Epithelial cell of esophagus (primary cell): ENCODE measurements at places on chromosomes 16 and 17.

GRCh38 chr16:3470723-3471122 is 24.6 kb downstream of the C16orf90 start:
- DNase-seq = no peak

DNA sequence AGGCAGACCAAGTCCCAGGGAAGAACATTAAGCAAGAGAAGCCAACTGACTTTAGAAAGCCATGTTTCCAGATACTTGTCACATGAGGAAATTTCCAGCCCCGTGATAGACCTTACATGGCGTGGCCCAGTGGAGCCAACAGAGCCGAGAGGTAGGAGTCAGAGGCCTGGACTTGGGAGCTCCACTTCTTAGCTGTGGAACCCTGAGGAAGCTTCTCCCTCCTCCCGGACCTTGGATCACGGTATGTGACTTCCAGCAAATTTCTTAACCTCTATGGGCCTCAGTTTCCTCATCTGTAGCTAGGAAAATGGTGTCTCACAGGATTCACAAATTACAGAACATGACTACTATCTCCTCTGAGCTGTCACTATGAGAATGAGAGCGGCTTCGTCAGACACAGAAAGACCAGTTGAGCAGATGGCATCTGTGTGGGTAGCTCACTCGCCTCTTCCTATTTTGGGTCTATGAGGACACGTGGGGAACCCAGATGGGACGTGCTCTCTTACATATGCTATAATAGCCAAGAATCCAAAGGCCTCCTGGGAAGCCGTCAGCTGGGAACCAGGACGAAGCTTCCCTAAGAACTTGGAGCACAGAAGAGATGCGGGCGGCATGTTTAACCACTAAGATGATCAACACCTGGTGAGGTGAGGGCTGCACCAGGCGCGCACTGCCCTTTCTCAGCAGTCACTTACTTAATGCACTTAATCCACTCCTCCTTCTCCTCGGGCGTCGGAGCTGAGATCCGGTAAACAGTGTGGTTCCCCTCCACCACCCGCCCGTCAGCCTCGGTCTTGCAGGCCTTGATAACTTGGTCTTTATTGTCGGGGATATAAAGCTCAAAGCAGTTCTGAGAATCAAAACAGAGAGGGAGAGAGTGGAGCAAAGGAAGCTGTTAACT is 102.3 kb downstream of the CYTH1 start:
- DNase-seq = no peak

DNA sequence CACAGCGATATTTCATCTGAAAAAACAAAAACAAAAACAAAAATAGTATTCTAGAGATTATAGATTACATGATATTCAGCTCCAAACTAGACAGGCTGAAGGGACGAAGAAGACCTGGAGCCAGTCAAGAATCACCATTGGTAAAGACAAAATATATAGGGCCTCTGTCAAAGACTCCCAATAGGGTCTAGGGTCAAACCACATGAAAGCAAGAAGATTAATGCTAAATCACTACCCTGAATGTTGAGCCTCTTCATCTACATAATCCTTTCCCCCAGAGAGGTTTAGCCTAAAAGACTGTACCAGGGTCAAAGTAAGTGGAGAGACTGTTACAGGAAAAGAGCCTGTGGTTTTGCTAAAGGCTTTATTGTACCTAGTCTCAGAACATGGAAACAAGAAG is 10.8 kb upstream of the NME1 start:
- DNase-seq = no peak

DNA sequence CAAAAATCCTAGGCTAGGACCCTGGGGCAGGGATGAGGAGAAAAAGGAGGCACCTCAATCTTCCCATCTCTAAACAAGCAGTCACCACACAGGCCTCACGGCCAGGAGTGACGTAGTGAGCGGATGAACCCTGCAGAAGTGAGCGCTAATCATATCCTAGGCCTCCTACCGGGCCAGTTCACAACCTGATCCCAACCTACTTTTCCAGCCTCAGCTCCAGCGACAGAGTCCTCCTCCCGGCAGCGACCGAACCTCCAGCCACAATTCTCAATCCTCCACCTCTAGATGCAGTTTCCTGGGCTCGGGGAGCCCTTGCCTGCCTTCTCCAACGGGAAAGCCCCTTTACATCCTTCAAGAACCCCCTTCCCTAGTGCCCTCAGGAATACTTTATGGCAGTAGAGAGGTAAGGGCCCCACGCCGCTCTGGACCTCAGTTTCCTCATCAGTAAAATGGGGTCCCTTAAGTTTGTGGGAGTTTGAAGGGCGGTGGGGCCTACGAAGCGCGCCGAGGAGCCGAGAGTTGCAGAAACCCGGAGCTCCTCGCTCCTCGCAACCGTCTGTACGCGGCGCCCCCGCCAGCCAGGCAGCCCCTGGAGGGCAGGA is 1.4 kb downstream of the ZNF668 start:
- DNase-seq = peak; percentile 57

DNA sequence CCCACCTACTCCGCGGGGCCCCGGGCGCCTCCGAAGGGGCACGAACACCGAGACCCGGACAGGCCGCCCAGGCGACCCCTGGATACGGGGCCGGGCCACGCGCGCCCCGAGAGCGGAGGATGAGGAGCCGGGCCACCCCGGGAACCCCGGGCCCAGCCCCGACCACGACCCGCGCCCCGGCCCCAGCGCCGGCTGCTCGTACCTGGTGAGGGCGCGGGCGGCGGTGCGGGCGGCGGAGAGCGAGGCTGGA is 192 bp downstream of the FASN start:
- no peak for DNase-seq

DNA sequence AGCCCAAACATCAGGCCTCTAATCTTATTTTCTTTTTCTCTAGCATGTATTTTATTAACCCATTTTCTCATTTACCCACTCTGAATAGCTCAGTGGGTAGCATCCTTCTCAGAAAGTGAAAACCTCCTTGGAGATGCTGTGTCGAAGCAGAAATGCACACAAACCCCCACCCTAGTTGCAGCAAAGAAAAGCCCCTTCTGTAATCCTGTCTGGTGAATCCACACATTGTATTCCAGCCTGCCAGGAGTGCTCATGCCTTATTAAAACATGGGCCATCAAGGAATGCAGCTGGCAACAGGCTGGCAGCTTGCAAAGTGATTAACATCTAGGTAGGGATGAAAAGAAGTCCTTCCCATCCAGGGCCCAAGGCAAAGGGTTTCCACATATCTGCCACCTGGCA is 39.7 kb upstream of the AXIN2 start:
- DNase-seq = no peak

DNA sequence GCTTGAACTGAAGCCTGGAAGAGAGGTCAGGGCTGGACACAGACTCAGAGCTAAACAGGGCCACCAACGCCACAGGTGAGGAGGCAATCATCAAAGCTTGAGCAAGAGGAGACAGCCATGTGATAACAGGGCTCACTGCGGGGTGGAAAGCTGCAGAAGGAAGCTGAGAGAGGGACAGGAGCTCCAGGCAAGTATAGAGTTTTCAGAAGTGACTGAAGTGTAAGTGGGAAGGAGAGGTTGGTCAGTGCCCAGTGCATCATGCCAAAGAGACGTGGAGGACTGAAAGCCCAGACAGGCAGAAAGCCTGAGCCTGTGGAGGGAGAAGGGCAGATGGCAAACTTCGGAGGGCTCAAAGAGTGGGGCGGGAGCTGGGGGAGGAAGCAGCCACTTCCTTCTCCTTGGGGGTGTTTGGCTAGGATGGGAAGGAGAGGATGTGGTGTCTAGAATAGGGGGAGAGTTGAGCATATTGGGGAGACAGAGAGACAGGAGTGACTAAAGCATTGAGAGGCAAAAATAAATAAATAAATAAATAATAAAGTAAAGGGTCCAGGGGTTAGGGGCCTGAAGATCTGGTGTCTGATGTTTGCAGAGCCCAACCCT is 2.6 kb downstream of the KIFC3 start:
- no peak for DNase-seq

DNA sequence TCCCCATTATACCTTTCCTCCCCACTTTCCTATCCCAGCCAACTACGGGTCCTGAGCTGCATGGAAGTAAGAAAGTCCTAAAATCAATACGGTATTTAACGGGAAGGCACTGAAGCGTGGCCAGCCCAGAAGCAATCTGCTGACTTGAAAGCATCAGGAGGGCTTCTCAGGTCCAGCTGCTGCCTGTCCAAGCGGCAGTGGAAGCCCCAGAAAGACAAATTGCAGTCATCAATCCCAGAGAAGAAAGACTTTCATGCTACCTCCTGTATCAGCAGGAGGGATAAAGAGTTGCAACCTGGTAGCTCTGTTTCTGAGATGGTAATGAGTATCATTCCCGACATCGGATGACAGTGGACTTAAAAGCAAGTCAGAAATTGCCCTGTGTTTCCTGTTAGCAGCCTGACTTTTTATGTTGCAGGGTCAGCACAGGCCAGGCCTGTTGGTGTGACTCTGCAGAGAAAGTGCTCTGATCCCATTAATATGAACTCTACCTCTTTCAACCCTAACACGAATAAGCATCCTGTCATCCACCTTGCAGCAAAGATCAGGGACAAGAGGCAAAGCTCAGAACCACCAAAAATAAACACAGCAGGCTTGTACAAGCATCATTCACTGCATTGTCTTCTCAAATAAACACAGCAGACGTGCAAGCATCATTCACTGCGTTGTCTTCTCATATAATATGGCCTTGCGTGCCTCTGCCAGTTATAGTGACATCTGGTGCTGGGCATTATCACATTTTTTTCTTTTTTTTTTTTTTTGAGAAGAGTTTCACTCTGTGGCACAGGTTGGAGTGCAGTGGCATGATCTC is 358.6 kb upstream of the CDH11 start:
- DNase-seq = no peak

GRCh38 chr17:11144358-11145233 is 96.4 kb upstream of the SHISA6 start:
- DNase-seq = peak; percentile 53

DNA sequence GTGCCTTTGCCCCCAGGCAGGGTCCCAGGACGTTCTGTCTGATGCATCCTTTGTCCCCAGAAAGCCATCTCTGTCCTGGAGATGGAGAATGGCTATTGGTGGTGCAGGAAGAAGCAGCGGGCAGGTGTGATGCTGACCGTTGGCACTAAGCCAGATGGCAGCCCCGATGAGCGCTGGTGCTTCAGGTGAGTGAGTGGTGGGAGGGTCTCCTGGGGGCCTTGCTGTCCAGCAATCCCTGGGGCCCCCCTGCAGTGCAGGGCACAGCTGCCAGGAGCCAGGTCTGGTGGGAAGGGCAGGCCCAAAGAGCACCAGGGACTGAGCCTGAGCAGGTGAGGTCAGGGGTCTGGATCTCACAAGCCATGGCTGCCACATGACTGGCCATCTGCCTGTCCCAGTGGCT is 18.1 kb downstream of the TRPV2 start:
- DNase-seq = no peak

GRCh38 chr17:20975566-20975965 is 67.2 kb downstream of the USP22 start:
- DNase-seq = peak; percentile 81

GRCh38 chr17:15210247-15210646 is 54.9 kb downstream of the PMP22 start:
- no peak for DNase-seq

DNA sequence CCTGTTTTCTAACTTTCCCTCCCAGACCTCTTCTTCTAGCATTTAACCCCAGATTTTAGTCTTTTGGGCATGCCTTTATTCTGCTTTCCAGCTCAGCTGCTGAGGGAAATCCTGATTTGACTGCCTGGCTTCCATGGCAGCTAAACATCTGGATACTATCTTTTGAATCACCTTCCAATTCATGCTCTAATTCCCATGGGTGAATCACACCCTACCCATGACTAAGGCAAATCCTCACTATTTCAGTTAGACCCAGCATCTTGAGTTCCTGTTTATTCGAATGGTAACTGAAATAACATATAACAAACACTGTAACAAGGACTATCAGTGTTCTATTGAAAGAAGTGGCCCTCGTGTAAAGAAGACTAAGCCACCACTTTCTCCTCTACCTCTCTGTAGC is 29.8 kb downstream of the CA10 start:
- peak; percentile 82 for DNase-seq

GRCh38 chr17:7557775-7558543 is 591 bp upstream of the TNFSF13 start:
- DNase-seq = peak; percentile 54

DNA sequence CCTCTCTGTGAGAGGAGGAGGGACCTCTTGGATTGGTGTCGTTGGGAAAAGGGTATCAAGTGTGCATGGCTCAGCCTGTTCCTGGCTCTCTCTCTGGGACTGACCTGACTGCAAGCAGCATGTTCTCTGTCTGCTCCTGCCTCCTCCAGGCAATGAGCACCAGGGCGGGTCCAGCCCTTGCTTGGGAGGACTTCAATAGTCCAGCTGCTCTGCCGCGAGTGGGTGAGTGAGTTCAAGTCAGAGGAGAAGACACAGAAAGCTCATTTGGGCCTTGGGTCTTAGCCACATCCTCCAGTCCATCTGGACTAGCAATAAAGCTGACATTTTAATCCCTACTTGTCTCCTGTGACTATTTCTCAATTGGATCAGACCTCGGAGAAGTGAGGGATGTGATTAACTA is 25.2 kb upstream of the TNS4 start:
- DNase-seq = no peak

DNA sequence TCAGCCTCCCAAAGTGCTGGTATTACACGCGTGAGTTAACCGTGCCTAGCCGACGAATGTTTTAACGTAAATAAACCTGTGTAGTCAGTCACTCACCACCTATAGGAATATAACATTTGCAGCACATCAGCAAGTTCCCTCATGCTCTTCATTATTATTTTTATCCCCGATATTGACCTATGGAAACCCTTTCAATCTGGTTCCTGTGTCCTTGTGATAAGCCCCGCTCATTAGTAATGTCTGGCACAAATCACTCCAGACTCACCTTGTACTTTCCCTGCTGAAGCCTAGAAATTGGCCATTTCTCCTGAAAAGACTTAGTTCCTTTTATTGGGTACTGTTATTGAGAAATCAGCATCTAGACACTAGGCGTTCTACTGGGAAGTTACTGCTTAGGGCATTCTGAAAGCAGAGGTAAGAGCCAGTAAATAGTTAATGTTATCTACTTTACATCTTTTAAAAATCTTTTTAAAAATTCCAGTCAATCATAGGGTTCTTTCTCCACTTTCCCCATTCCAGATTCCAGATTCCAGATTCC is 1.5 kb upstream of the PHKG2 start:
- no peak for DNase-seq

DNA sequence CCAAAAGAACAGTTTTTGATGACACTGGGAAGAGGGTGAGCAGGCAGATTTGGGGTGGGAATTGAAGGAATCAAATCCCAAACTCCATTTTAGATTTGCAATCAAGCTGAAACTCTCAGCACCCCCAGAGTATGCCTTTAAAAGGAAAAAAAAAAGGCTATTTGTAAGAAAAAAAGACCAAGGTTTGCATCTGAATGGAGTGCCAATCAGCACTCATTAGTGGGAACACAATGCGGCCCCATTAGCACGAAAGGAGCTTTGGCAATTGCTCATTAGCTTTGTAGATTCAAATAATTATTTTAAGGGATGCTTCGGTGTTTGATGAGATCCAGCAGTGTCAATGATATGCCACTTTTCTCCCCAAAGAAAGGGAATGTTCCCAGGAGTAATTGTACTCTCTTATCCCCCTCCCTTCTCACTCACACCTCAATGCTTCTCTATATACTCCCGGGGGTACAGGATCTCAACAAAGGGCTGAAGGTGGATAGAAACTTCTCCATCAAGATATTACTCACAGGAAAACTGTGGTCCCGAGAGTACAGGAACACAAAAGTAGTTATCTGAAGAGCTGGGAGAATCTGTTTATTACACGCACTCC is 32.2 kb downstream of the CHP2 start:
- no peak for DNase-seq
